ENCODE measurements at places on chromosomes 7 and 10.
A peak's percentile ranks its signal among the peaks of the same experiment; 100 is the strongest.

DNA sequence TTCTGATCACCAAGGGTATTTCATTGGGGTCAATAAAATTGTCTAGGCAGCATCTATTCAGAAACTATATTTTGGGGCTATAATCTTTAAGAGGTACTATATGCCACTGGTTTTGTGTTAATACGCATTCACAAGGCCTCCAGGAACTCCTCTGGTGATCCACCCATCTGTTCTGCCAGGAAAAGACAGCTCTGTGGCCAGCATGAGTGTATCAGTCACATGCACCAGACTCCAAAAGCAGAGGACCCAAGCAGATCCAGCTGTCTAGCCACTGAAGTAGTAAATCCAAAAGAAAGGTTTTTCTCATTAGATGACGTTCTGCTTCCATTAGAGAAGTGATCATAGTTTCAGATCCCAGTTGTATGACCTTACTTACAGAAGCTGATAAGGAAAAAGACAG, 199.6 kb upstream of the CELF2 start:
- no peaks in the 10 kb centered on the region for H3K4me1 ChIP-seq
- no peak overlapping the region for H3K4me3 ChIP-seq
- peaks cover 10% of the 10 kb centered on the region for H3K27me3 ChIP-seq
- DNase-seq: no peak
- H3K27ac ChIP-seq: no peak overlapping the region

DNA sequence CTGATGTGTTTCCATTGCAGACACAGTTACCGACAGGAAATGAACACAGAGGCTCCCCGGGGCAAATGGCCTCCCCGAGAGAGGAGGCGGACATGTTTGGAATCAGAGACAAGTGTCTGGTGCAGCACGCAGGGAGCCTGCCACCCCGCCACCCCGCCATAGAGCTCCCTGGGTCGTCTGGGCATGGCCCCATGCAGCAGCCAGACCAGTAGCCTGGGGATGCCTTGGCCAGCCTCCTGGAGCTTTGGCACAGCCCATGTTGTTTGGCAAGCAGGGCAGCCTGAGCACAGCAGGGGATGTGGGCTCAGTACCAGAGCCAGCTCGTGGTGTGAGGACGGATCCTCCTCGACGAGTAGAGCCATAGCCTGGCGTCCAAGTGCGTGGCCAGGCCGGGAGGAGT, 80.8 kb downstream of the NKX6-2 start:
- H3K36me3 ChIP-seq: peaks cover 26% of the 10 kb centered on the region
- H3K27ac ChIP-seq: no peak overlapping the region
- no peaks in the 10 kb centered on the region for H3K4me1 ChIP-seq
- H3K4me3 ChIP-seq: no peak overlapping the region

DNA sequence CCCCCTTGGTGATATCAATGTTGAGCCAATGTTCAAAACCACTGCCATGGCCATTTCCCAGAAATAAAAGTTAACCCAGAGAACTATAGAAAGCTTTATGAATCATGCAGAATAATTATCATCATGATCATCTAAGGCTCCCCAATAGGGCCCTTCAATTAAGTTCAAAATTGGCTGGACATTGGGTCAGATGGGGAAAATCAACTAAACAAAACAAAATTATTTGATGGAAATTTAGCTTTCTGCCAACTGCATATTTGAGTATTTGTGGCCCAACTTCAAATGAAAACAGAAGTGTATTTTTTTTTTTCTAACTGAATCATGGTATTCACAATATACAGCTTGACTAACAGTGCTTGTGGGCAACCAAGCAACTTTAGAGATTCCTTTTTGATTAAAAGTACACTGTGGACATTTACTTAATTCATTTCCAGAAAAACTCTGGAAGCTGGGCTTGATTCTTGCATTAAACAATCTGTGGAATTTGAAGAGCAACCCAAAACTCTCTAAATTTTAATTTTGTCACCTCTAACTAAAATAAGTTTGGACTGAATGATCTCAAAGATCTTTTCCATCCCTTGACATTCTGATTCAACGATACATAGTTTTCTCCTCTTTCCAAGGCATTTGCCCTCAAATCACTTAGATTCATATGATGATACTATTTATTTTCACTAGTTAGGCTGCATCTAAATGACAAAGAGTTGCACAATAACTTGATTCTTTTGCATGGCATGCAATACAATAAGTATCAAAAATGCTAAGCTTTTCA, 203.2 kb downstream of the AHR start:
- peaks cover 2% of the 10 kb centered on the region for H3K27me3 ChIP-seq
- no peak for DNase-seq
- no peaks in the 10 kb centered on the region for H3K4me1 ChIP-seq
- H3K27ac ChIP-seq: no peak overlapping the region

- peaks cover 14% of the 10 kb centered on the region for H3K4me1 ChIP-seq
- no peaks in the 10 kb centered on the region for H3K27me3 ChIP-seq
- H3K36me3 ChIP-seq: peaks cover 2% of the 10 kb centered on the region
- no peak overlapping the region for H3K4me3 ChIP-seq
- DNase-seq: no peak
These were observed 36.8 kb downstream of the ST7 start for GRCh38 chr7:116990056-116990455.

DNA sequence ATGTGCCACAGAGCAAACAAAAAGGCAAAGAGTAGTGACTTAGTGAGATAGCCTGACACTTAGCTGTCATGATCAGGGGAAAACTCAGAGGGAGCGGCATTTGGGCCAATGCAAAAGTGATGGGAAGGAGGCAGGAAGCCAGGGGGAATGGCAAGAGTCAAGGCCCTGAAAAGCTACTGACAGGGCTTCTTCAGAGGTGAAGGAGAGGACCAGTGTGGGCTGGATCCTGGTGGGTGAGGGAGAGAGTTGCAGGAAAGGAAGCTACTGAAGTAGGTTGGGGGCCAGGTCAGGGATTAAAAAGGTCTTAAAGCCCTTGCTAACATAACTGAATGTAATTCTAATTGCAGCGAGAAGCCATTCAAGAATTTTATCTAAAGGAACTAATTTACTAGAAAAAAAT, 117.0 kb downstream of the AASS start:
- no peak overlapping the region for H3K27ac ChIP-seq
- no peak overlapping the region for H3K4me3 ChIP-seq
- no peaks in the 10 kb centered on the region for H3K27me3 ChIP-seq
- no peaks in the 10 kb centered on the region for H3K4me1 ChIP-seq

DNA sequence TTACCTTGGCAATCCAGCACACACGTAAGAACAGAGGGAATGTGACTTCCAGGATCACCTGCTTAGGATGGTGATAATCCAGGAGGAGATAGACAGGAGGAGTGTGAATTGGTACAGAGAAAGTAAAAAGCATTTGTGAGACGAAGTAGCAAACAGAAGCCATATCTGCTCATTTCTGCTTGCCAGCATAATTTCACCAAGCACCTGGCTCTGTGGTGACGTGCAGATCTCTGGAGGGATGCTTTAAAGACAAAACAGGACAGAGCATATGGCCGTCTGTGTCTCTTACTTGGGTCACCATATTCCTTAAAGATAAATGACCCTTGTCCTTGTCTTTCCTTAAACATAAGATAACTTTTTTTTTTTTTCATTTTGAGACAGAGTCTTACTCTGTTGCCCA, 90.2 kb upstream of the ARHGAP21 start:
- H3K4me1 ChIP-seq: peaks cover 7% of the 10 kb centered on the region
- DNase-seq: no peak
- H3K27ac ChIP-seq: no peak overlapping the region
- no peaks in the 10 kb centered on the region for H3K27me3 ChIP-seq

GRCh38 chr7:12601302-12601869, 30.9 kb downstream of the SCIN start:
- no peak overlapping the region for H3K4me3 ChIP-seq
- H3K27ac ChIP-seq: no peak overlapping the region
- peaks cover 5% of the 10 kb centered on the region for H3K27me3 ChIP-seq
- no peaks in the 10 kb centered on the region for H3K36me3 ChIP-seq
- no peak for DNase-seq

- peak; percentile 44 for DNase-seq
- no peak overlapping the region for H3K27ac ChIP-seq
- H3K4me3 ChIP-seq: no peak overlapping the region
- H3K27me3 ChIP-seq: no peaks in the 10 kb centered on the region
These were observed 202.9 kb upstream of the TCERG1L start for GRCh38 chr10:131514454-131514853.

DNA sequence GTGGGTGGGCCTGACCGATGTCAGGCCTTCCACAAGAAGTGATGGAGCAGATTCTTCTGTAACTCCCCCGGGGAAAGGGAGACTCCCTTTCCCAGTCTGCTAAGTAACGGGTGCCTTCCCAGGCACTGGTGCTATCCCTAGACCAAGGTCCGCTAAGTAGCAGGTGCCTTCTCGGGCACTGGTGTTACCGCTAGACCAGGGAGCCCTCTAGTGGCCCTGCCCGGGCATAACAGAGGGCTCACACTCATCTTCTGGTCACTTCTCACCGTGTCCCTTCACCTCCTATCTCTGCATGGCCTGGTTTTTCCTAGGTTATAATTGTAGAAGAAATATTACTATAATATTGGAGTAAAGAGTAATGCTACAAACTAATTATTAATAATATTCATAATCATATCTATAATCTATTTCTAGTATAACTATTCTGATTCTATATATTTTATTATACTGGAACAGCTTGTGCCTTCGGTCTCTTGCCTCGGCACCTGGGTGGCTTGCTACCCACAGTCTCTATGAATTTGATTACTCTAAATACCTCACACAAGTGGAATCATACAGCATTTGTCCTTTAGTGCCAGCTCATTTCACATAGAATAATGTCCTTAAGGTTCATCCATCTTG, 1378.7 kb downstream of the XPNPEP1 start:
- H3K27ac ChIP-seq: no peak overlapping the region
- H3K27me3 ChIP-seq: no peaks in the 10 kb centered on the region
- H3K4me3 ChIP-seq: no peak overlapping the region
- peak; percentile 56 for DNase-seq

- DNase-seq: no peak
- H3K27ac ChIP-seq: no peak overlapping the region
- H3K4me1 ChIP-seq: no peaks in the 10 kb centered on the region
- no peak overlapping the region for H3K4me3 ChIP-seq
These were observed 123.9 kb upstream of the STK17A start for GRCh38 chr7:43459019-43459337.

DNA sequence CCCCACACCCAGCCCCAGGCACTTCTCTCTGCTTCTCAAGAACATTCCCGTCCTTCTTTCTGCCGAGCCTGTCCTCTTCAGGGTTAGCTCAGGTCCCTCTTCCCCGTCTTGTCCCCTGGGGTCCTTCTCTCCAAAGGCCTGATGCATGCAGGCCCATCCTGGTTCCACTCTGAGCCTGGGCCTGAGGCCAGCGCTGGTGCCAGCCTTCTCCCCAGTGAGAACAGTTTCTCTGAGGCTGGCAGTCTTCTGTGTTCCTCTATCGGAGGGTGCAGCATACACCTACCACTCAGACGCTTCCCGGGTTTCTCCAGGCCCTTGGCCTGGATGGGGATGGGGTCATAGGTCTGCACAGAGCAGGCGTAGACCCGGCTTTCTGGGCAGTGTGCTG, 14.6 kb downstream of the AP5Z1 start:
- no peak for DNase-seq
- no peaks in the 10 kb centered on the region for H3K4me1 ChIP-seq
- no peaks in the 10 kb centered on the region for H3K27me3 ChIP-seq
- no peak overlapping the region for H3K4me3 ChIP-seq
- H3K36me3 ChIP-seq: peaks cover 20% of the 10 kb centered on the region

- H3K4me1 ChIP-seq: peaks cover 14% of the 10 kb centered on the region
- no peaks in the 10 kb centered on the region for H3K27me3 ChIP-seq
- DNase-seq: no peak
- no peaks in the 10 kb centered on the region for H3K36me3 ChIP-seq
- H3K27ac ChIP-seq: no peak overlapping the region
These were observed 86.1 kb downstream of the LHPP start for GRCh38 chr10:124547647-124548168.

GRCh38 chr10:3825862-3826351, 40.9 kb upstream of the KLF6 start:
- no peaks in the 10 kb centered on the region for H3K27me3 ChIP-seq
- no peaks in the 10 kb centered on the region for H3K36me3 ChIP-seq
- no peak overlapping the region for H3K27ac ChIP-seq
- DNase-seq: no peak
- no peak overlapping the region for H3K4me3 ChIP-seq

GRCh38 chr7:158320328-158320727, 267.3 kb downstream of the PTPRN2 start:
- H3K27ac ChIP-seq: no peak overlapping the region
- H3K27me3 ChIP-seq: peaks cover 16% of the 10 kb centered on the region
- DNase-seq: no peak
- no peak overlapping the region for H3K4me3 ChIP-seq
- no peaks in the 10 kb centered on the region for H3K36me3 ChIP-seq

DNA sequence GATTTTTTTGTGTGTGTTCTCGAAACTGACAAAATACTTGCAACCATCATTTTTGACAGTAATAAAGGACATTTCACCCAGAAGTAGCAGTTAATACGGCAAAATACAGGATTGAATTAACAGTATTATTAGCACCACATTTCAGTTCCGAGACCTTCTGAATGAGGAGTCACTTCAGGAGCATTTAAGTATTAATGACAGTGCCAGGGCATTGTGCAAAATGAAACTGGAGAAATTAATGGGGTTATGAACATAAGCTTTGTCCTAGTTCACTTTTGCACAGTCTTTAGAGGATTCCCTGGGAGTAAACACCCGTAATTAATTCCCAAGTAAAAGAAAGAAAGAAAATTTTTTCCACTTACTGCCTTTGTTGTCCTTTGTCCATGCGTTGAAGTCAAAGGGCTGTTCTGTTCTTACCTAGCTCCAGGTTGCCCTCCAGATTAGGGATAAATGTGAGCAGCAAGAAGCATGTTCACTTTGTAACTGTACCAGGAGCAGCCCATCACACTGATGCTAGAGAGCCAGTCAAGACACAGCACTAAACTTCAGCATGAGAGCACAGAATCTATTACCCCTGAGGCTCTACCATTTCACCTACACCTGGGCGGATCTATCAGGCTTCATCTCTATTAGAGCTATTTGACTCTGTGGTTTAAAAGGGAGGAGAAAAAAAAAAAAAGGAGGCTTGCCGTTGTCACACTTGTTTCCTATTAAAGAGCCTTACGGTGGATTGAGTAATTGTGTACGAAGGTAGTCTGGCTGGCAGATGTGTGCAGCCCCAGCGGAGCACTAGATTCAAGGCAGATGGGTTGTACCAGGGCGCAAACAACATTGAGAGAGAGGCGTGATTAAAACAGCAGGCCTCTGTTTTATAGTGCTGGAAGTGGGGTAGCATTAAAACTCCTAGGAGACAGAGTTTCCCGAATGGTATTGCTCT, 297.8 kb upstream of the SEMA3A start:
- no peaks in the 10 kb centered on the region for H3K36me3 ChIP-seq
- no peaks in the 10 kb centered on the region for H3K27me3 ChIP-seq
- no peak overlapping the region for H3K4me3 ChIP-seq
- no peak for DNase-seq

DNA sequence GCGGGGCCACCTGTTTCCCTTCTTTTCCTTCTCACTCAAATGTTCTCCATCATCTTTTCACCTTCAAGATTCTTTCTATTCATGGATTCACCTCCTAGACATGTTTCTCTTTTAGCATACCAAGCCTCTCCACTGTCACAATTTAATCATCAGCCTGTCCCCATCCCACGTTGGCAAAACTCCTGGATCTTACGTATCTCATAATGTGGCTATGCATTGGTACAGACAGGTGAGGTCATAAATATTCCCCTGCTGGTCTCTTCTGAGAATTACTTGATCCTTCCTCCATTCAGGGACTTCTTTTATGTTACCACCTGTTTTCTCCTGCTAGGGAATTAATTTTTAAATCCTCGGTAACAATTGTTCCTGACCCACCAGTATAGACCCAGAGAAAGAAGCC, 262.6 kb upstream of the NEBL start:
- no peak for DNase-seq
- no peaks in the 10 kb centered on the region for H3K4me1 ChIP-seq
- H3K36me3 ChIP-seq: no peaks in the 10 kb centered on the region
- peaks cover 3% of the 10 kb centered on the region for H3K27me3 ChIP-seq
- H3K4me3 ChIP-seq: no peak overlapping the region

All from activated CD8-positive, alpha-beta T cell treated with anti-CD3 and anti-CD28 coated beads for 36 hours (primary cell).